Mesenchymal stem cell (in vitro differentiated cells and primary cell): ENCODE measurements at places on chromosomes 3 and 15.

- H3K27me3 ChIP-seq, result no peaks in the 10 kb centered on the region
- peaks cover 14% of the 10 kb centered on the region for H3K4me1 ChIP-seq
- peak; percentile 68 for DNase-seq
- H3K36me3 ChIP-seq, result no peaks in the 10 kb centered on the region
- no peak overlapping the region for H3K27ac ChIP-seq
Measured at GRCh38 chr3:42063888-42064287, 27.3 kb upstream of the TRAK1 start.

GRCh38 chr3:50251220-50251619 lies 15.2 kb downstream of the GNAI2 start:
- H3K4me1 ChIP-seq, result peaks cover 70% of the 10 kb centered on the region
- no peak overlapping the region for H3K27ac ChIP-seq
- H3K27me3 ChIP-seq, result no peaks in the 10 kb centered on the region
- peaks cover 50% of the 10 kb centered on the region for H3K36me3 ChIP-seq

GRCh38 chr3:133927540-133928066 lies 31.9 kb upstream of the RAB6B start:
- peaks cover 19% of the 10 kb centered on the region for H3K27me3 ChIP-seq
- H3K27ac ChIP-seq, result no peak overlapping the region
- H3K36me3 ChIP-seq, result no peaks in the 10 kb centered on the region
- peak overlapping the region; percentile 77 for H3K4me3 ChIP-seq

- H3K4me3 ChIP-seq, result no peak overlapping the region
- H3K27me3 ChIP-seq, result no peaks in the 10 kb centered on the region
- DNase-seq, result no peak
- no peak overlapping the region for H3K27ac ChIP-seq
Measured at GRCh38 chr3:13405614-13406013, 14.5 kb downstream of the NUP210 start.

DNA sequence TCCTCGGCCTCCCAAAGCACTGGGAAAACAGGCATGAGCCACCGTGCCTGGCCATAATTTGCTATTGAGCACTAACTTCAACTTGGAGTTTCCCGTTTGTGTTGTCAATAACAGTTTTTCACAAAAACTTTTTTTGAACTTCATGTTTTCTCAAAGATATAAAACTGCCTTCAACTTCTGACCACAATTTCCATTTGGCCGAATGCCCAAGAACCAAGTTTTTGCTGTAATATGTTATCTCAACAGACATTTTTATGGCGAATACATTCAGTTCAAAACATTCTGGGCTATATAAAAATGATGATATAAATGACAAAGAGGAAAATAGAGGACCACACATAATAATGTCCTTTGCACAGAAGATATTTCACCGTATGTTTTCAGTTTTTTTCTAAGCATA lies 56.4 kb downstream of the NEDD4 start:
- no peaks in the 10 kb centered on the region for H3K27me3 ChIP-seq
- H3K27ac ChIP-seq, result no peak overlapping the region
- peaks cover 17% of the 10 kb centered on the region for H3K36me3 ChIP-seq
- H3K4me1 ChIP-seq, result peaks cover 2% of the 10 kb centered on the region

- no peaks in the 10 kb centered on the region for H3K27me3 ChIP-seq
- no peaks in the 10 kb centered on the region for H3K36me3 ChIP-seq
- no peak overlapping the region for H3K4me3 ChIP-seq
- no peak for DNase-seq
- no peaks in the 10 kb centered on the region for H3K4me1 ChIP-seq
Measured at GRCh38 chr3:154568064-154568463, 138.1 kb upstream of the GPR149 start.

GRCh38 chr15:29141308-29142128 lies 128.1 kb downstream of the NSMCE3 start:
- no peak for DNase-seq
- H3K4me3 ChIP-seq, result no peak overlapping the region
- H3K36me3 ChIP-seq, result no peaks in the 10 kb centered on the region
- peaks cover 36% of the 10 kb centered on the region for H3K4me1 ChIP-seq

DNA sequence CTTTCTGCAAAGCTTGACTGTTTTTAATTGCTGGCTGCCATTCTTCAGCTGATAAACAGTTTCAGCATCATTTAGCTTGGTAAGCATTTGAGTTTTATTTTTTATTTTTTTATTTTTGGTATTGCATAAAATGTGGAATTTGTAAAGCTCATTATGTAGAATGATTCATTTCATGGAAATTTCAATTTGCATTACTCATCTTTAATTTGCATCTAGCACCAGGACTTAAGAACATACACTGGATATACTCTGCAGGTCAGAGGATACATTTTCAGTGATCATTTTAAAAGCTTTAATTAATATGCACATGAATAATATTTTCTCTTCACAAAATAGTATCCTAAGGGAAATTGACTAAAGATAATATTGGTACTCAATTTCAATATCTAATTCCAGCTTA lies 732.4 kb upstream of the BCHE start:
- no peaks in the 10 kb centered on the region for H3K27me3 ChIP-seq
- H3K36me3 ChIP-seq, result no peaks in the 10 kb centered on the region
- no peak for DNase-seq
- no peak overlapping the region for H3K27ac ChIP-seq
- no peak overlapping the region for H3K4me3 ChIP-seq

GRCh38 chr3:32296251-32297204 lies 58.0 kb downstream of the CMTM8 start:
- H3K27me3 ChIP-seq, result peaks cover 2% of the 10 kb centered on the region
- H3K27ac ChIP-seq, result no peak overlapping the region
- DNase-seq, result peak; percentile 65
- no peaks in the 10 kb centered on the region for H3K36me3 ChIP-seq

- H3K4me1 ChIP-seq, result no peaks in the 10 kb centered on the region
- peak; percentile 82 for DNase-seq
- peak overlapping the region; percentile 72 for H3K27ac ChIP-seq
- peaks cover 4% of the 10 kb centered on the region for H3K27me3 ChIP-seq
- peak overlapping the region; percentile 94 for H3K4me3 ChIP-seq
- H3K36me3 ChIP-seq, result no peaks in the 10 kb centered on the region
Measured at GRCh38 chr15:51621936-51622603, 501 bp downstream of the DMXL2 start.

- no peaks in the 10 kb centered on the region for H3K4me1 ChIP-seq
- H3K36me3 ChIP-seq, result no peaks in the 10 kb centered on the region
- no peaks in the 10 kb centered on the region for H3K27me3 ChIP-seq
- no peak for DNase-seq
Measured at GRCh38 chr3:130596484-130596883, 79.5 kb downstream of the COL6A6 start.

GRCh38 chr3:117887901-117888300 lies 1146.7 kb downstream of the IGSF11 start:
- H3K4me3 ChIP-seq, result no peak overlapping the region
- peaks cover 2% of the 10 kb centered on the region for H3K4me1 ChIP-seq
- no peak overlapping the region for H3K27ac ChIP-seq
- H3K27me3 ChIP-seq, result no peaks in the 10 kb centered on the region
- peak; percentile 62 for DNase-seq
